ENCODE measurements at places on chromosomes 13 and 19.

- DNase-seq: no peak
Measured at GRCh38 chr13:91141543-91142061, 205.9 kb upstream of the MIR17HG start.

DNA sequence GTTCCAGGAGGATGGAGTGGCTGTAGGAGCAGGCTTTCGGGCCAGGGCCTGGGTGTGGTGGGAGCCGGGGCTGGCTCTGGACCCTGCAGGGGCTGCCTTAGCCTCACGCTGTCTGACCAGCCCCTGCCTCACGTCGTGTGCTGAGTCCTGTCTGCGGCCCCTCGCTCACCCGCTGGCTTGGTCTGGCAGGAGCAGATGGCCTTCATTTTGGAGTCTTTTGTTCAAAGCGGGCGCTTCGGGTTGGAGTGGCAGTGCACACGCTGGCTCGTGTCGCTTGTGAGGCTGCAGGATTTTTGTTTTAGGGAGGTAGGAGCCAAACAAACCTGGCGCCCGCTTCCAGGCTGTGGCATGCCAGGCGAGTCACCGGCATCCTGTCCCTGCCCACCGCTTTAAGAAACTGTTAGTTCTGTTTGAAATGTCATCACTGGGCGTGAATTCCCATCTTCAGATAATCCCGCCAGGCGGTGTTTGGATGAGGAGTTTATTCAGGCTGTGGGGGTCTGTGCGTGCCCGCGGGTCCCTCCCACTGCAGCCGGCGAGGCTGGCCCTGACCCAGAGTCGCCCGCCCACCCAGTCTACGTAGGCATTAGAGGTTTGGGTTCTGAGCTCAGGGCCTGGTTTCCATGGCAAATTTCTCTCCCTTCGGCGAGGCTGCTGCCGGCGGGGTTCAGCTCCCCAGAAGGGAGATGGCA lies 89.8 kb downstream of the KDM4B start:
- DNase-seq: peak; percentile 57

DNA sequence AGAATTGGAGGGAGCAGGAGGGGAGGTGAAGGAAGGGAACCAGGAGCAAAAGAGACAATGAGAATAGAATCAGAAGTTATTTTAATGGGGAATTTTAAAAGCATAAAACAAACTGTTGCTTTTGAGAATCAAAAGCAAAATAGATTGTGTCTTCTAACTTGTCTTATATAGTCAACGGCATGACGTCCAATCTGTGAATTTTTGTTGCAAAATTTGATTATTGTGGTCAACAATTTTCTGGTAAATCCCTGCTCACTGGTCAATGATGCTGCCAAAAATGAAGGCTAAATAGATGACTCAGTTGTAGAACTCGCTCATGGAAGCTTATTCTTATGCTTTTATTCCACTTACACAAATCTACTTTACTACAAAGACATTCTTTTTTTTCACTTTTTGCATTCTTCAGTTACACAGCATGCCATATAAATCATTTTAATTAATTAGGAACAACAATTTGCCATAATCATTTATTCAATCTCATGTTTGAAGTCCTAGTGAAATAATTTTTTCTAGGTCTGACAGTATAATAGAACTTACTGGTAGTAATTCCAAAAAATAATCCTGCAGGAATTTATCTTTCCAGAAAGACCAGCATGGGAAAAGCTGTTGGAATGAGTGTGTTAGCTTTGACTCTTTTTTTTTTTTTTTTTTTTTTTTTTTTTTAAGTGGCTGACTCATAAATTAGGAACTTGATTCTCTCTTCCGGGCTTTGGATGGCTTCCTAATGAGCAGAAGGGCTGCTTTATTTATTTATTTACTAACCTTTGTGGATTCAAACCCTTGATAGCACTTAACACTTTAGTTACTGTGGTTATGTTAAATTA lies 256.9 kb downstream of the SPRY2 start:
- DNase-seq: peak; percentile 61

GRCh38 chr13:25963674-25964073 lies 88.1 kb downstream of the SHISA2 start:
- no peak for DNase-seq

DNA sequence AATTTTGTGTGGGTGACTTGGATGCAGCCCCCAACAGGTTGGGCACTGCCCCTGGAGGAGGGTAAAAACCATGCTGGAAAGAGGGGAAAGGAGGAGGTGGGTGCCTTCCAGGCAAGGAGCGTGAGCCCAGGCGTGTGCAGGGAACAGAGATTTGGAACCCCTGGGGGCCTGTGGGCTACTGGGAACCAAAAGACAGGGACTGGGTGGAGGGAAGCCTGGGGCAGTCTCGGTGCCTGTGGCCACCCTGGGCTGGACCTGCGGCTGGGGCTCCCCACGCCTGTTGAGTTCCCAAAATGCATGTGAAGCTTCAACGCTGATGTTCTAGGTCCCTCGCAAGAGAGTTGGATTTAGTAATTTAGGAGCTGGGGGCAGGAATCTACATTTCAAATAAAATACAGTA lies 24.8 kb downstream of the GGACT start:
- DNase-seq: no peak

DNA sequence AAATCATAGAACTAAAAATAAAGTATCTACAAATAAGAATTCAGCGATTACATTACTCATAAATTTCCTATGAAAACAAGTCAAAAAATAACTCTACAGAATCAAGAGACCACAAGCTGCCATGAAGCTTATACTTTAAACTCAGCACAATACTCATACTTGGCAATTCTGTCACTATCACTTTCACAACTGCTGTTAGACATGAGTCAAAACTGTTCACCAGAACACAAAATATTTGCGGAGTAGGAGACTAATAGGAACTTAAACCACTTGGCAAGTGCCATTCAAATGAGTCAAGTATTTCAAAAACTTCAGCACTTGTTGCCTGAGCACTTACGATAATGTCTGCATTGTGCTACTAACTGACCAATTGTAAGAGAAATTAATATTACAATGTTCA lies 387.8 kb upstream of the GPC6 start:
- peak; percentile 40 for DNase-seq

DNA sequence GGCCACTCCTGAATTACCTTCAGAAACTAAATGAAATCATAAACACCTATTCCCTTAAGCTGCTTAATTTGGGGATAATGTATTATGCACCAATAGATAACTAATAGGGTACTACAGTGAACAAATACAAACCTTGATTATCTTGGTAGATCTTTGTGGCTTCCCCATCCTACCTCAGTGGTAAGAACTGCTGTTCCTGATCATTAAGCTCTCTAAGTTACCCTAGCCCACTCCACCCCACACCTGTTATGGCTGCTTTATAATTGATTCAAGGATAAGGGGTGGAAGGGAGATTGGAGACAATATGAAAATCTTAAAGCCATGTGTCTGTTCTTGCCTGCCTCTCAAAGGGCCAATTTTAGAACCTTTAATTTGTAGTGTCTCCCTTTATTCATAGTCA lies 121.2 kb downstream of the LMO7 start:
- no peak for DNase-seq

- no peak for DNase-seq
Measured at GRCh38 chr19:4923276-4923747, 14.0 kb downstream of the UHRF1 start.

GRCh38 chr13:32206097-32206740 lies 108.9 kb downstream of the ZAR1L start:
- DNase-seq: peak; percentile 15

DNA sequence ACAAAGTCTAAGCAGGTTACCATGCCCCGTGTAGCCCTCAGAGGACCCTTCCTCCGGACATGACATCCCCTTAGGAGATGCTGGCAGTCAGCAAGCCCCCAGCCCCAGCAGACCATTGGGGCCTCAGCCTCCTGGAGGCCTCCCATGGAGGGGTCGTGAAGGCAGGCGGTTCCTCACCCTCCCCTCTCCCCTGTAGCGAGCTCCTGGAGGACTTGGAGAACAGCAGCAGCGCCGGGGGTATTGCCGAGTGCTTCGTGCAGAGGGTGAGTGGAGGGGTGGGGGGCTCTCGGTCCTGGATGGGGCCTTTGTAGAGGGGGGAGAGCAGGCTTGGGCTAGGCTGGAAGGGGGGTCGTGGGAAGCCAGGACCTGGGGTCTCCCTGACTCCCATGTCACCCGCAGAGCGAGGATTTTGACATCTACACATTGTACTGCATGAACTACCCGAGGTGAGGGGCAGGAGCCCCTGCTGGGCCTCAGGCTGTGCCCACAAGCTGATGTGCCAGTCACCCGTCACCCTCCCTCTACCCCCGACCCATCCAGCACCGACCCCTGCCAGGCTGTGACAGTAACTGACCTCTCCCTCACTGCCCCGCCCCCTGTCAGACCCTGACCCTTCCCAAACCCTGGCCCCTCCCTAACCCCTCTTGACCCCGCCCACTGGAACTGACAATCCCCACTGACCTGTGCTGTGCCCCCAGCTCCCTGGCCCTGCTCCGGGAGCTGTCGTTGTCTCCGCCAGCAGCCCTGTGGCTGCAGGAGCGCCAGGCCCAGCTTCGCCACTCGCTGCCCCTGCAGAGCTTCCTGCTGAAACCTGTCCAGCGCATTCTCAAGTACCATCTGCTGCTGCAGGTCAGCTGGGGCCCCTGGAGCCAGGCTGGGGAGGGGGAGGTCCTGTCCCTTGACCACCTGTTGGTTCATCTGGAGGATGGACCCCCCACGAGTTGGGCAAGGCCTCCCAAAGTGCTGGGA lies 4.0 kb downstream of the PLEKHG2 start:
- DNase-seq: no peak

- DNase-seq: no peak
Measured at GRCh38 chr19:39780894-39781293, 2.2 kb downstream of the LEUTX start.

- no peak for DNase-seq
Measured at GRCh38 chr13:110212529-110212928, 94.4 kb downstream of the COL4A1 start.

DNA sequence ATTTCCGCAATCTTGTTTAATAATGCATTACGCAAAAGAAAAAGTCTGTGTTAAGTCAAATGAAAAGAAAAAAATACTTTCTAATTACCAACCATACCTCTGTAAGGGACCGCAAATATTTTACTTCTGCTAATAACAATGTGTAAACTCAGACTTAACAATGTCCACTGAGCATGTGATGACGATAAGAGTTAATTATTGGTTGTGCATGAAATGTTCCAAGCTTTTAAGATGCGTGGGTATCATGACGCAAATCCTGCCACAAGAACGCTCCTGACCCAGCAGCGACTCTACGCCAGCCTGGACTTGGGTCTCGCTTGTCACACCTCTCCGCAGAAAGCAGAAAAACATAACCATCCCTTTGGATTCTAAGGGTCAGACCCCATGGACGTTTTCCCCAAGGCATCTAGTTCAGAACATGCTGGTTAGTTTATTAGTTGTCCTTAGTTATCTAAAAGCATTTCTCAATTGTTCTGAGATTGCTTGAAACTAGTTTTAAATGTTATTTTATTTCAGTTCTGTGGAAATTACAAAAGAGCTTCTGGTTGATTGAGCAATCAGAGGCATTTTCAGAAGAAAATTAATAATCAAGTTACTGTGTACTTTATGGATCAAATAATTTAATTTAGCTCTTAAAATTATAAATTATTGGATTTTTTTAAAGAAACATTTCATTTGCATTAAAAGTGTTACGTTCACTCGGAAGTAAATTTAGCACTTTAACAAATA lies 779.9 kb upstream of the ARGLU1 start:
- DNase-seq: no peak

DNA sequence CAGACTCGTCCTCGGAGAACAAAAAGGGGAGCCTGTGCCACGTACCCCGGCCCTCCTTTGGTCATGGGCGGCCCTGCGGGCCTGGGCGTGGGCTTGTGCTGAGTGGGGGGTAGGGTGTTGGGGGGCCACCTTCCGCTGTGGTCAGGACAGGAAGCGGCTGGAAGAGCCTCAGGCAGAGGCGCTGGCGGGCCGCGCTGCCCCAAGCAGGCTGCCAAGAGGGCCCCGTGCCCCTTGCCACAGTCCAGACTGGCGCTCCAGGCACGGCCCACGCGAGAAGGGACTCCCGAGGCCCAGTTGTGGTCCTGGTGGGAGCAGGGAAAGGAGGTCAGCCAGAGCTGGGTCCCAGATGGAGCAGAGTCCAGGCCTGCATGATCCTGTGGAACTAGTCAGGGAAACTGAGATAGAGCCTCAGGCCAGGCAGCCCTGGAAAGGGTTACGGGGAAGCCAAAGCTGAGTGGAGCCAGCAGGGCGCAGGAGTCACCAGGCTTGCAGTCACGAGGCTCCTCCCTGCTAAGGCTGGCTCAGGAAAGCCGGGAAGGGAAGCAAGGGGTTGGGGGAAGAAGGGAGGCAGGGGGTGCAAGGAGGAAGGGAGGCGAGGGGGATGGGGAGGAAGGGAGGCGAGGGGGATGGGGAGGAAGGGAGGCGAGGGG lies 135.0 kb downstream of the CRYL1 start:
- DNase-seq: no peak

DNA sequence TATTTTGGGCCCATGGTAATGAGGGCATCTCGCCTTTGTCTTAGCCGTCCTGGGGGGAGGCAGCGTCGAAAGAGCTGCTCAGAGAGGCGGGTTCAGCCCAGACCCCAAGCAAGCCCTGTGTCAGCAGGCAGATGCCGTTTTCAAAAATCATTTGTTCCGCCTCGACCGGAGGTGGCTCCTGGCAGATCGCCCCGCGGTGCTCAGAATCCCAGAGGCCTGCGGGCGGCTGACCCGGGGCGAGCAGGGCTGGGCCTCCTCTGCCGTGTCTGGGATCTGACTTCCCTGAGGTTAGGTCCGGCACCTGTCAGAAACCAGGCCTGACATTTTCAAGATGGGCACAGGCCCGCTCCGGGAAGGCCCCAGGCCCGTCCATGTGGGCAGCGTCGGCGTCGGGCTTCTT lies 36.1 kb downstream of the CRTC1 start:
- DNase-seq: no peak

GRCh38 chr13:31790992-31791391 lies 51.7 kb downstream of the RXFP2 start:
- no peak for DNase-seq

DNA sequence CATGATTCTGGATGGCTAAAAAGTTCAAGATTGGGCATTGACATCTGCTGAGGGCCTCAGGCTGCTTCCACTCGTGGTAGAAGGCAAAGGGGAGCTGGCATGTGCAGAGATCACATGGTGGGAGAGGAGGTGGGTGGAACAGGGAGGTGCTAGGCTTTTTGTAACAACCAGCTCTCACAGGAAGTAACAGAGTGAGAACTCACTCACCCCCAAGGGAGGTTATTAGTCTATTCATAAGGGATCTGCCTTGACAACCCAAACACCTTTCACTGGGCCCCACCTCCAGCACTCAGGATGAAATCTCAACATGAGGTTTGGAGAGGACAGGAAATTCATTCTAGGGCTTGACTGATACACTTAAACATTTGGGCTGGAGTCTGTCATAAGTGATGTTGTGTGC lies 197.7 kb upstream of the RNF113B start:
- DNase-seq: no peak

- no peak for DNase-seq
Measured at GRCh38 chr13:91240341-91240740, 107.1 kb upstream of the MIR17HG start.

GRCh38 chr13:42525035-42525504 lies 48.9 kb upstream of the TNFSF11 start:
- no peak for DNase-seq

DNA sequence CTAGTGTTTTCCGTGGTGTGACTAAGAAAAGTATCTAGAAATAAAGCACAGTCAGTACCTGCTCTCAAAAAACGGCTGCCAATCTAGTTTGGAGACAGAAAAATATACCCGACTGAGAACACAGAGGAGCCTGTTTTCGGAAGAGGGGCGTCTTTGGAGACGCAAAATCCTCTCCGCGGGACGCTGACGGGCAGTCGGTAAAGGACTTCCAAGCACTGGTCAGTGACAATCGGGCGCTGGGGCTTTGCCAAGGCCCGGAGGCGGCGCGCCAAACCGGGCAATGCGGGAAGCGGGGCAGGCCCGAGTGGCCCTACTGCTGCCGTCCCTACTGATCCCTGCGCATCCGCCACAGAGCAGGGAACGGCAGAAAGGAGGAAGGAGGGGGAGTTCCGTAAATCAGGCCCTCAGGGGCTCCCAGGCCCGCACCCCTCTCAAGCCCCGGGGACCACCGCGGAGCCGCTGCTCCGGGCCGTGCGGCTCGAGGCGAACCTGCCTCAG lies 588 bp upstream of the DPY19L3 start:
- DNase-seq: peak; percentile 64

Data from AG08396 (cell line).